ENCODE measurements at places on chromosomes 1 and 21.

DNA sequence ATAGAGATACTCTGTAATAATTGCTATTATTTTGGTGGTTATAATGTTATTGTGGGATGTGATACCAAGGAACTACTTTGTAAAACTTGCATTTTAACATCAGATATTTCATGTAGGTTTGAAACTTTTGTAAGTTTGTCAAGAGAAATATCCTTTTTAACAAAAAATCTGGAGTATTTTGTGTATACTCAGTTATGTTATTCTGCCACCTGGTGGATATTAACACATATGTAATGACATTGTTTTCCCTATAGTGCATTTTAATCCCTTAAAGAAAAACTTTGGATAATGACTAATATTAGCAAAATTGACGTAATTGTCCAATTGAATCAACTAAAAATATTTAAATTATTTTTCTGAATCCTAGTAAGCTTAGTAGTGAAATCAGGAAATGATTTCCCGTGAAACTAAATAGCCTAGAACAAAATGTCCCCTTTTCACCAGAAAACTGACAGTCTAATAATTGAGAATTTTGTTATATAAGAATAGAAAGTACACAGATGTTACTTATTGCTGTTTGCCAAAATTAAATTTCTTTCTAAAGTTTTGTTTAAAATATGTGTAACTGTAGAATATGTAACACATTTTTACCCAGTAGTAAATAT lies 39.6 kb downstream of the KCTD3 start:
- DNase-seq: no peak

- DNase-seq: no peak
Measured at GRCh38 chr21:31714741-31715365, 17.1 kb downstream of the SCAF4 start.

DNA sequence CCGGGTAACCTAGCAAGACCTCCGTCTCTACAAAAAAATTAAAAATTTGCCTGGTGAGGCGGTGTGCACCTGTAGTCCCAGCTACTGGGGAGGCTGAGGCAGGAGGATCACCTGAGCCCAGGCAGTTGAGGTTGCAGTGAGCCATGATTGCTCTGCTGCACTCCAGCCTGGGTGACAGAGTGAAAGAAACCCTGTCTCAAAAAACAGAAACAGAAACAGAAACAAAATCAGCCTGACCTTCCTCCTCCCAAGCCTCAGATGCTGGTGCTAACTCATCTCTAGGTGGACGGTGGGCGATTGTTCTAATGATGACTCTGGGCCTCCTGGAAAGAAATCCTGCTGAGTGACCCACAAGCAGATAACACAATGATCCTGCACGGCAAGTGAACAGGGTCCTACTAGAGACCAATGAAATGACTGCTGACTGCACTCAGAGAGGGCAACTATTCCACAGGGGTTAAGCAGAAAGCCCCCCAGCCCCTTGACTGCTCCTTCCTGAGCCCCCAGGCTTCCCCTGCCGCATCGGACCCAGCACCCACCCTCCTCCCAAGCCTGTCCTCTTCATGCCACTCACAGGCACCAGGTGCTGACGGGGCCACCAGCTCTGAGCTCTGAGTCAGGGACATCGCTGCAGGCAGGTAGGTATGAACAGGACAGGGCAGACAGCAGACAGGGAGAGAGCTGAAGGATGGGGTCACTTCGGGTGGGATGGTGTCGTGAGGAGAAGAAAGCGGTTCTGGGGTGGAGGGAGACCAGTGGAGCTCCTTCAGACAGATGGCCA lies 27.8 kb upstream of the LRRC38 start:
- no peak for DNase-seq

DNA sequence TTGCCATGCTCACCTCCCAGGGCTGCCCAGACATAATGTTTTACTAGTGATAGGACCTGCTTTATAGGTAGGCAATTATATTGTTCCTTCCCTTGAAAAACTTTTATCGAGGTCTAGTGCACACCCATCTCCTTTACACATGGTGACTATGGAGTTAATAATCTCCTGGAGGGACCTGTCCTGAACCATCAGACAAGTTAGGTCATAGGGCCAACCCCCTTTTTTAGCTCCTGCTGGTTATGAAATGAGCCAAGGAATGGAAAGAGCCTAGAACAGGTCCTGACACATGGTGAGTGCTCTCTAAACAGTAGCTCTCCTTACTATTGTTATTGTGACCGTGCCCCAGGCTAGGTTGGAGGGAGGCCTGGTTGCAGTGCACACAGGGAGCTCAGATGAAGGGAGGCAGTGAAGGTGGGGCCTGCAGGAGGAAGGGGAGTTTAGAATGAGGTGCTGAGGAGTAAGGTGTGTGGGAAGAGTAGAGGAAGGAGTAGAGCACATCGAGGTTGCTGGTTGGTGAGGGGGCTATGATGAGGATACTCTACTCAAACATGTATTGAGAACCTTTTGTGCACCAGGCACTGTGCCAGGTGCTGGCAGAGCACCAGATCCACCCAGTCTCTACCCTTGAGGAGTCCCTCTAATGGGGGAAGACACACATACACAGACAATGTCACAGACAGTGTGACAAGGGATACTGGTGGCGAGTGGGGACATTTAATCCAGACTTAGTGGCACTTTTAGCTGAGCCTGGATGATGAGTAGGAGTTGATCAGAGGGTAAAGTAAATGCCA lies 14.1 kb upstream of the LMNA start:
- DNase-seq: no peak

DNA sequence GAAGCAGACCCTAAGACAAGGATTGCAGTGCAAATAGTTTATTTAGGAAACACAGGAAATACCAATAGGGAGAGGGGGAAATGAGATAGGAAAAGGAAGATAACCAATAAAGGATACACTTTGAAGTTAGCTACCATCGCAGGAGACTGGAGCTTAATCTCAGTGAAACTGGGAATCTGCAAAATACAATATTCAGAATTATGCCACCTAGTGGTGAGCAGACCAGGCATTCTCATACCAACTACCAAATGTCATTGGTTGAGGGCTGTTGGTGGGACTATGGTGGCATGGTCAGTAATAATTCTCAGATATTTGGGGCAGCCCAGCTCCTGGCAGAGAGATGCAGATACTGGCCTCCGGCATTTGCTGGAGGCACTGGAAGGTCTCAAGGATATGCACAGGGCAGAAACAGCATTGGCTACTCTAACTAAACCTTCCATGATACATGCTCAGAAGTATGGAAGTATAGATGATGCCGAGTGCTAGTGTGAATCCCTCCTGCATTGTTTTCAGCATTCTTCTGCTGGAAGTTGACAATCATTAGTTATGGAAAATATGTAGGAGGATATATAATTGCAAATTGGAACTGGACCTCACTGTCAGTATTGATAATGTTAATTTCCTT lies 11.8 kb upstream of the ZFP69B start:
- no peak for DNase-seq

DNA sequence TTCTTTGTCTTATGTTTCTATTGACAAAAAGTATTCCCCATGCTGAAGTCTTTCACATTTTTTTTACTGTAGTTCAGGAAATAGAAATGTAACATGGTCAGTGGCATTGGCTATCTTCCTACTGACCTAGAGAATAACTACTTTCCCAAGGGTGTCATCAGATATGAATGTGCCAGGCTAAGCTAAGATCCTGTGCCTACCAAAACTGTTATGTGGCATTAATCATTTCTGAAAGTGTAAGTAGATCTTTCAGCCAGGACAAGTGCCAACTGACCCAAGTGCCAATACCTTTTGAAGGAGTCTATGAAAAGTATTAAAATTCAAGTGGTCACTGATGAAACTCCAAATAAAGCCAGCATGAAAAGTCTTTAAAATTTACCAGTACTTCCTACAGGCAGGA lies 165.3 kb downstream of the TNFSF18 start:
- DNase-seq: no peak

- DNase-seq: no peak
Measured at GRCh38 chr1:86573763-86574484, 27.0 kb downstream of the CLCA4 start.

GRCh38 chr1:66533804-66534740 lies at the start of gene SGIP1:
SGIP1 (plus strand) TSS chr1:66534153; CDS start chr1:66534359, 206 bp downstream.
- peak; percentile 64 for DNase-seq

DNA sequence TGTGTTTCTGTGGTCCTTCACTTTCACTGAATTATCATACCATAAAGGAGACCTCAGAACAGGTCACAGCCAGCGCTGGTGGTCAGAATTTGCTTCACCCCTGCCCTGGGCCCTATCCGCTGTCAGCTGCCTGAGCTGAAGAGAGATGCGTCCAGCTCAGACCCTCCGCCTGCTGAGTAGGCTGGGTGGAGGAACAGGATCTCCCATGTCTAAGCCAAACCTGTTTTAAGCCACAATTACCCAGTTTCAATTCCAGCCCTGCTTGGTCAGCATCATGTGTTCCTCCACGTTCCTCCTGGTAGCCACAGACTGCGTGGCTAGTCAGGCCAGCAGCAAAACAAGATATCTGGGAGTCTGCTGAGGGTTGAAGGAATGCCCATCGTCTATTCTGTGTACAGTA lies 13.5 kb upstream of the BGLAP start:
- DNase-seq: no peak

DNA sequence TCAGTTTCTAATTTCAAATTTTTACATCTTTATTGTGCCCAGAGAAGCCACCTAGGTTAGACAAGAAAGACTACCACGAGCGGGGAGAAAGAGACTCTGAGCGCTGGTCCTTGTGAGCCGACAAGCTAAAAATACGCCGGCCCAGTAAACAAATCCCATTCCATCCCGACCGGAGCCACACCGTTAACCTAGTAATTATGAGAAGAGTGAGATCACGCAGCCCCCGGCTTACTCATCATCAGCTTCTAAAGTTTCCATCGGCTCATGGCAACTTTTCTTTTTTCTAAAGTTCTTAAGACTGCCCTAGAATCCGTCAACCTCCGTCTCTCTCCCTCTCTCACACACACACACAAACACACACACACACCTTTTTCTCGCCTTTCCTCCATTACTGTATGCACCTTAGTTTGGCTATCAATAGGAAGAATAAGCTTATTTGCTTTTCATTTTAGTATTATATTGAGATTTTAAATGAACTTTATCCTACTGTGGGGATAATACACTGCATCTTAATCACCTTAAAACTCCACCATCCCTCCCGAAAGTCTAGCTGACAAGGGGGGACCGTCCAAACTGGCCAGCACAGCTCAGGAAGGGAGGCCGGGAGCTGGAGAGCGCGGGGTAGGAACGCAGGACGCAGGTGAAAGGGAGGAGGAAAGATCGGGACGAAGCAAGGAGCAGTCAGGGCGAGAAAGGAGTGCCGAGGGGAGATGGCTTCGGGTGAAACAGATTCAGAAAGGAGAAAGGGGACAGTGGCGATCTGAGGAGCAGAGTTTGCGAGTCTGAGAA lies 728 bp downstream of the OTUD7B start:
- peak; percentile 57 for DNase-seq

GRCh38 chr1:151920149-151920548 lies 10.8 kb upstream of the THEM4 start:
- no peak for DNase-seq

DNA sequence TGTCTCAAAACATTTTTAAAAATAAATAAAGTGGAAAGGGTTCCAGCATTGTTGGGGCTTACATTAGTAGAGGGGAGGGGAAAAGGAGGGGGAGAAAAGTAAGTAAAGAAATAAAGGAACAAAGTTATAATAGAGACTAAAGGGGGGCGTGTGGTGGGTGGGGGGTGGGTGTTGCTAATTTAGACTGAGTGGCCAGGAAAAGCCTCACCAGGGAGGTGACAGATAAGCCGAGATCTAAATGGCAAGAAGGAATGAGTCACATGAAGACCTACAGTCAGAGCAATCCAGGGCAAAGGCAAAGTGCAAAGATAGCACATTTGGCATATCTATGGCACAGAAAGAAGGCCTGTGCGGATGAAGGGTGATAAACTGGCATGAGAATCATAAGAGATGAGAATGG lies 7.5 kb downstream of the MPL start:
- DNase-seq: no peak

DNA sequence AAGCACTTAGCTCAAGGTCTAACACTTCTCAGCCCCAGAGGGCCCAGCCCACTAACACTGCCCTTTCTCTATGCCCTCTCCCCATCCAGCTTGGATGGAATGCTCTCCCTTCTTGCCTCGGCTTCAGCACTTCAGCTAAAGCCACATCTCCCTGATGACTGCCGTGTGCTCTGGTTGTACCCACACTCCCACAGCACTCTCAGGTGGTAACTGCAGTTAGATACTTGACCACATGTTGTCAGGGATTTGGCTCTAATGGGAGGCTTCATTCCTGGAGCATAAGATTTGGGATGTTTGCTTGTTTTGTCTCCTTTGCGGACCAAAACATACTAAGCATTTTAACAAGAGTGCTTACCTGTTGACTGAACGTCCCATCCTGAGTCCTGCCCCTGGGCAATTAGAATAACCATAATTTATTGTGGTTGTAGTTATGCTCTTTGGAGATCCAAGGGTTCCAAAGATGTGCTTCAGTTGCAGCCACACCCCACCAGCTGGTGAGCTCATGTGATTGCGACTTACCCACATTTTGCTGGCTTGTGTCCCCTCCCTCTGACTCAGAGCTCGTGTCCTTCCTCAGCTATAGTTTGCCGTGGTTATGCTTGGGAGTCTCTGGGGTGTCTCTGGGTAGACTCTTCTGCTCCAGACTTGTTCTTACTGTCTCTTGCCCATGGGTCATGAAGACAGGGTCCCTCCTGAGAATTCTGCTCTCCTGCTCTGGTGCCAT lies 7.7 kb upstream of the SLC26A9 start:
- no peak for DNase-seq

DNA sequence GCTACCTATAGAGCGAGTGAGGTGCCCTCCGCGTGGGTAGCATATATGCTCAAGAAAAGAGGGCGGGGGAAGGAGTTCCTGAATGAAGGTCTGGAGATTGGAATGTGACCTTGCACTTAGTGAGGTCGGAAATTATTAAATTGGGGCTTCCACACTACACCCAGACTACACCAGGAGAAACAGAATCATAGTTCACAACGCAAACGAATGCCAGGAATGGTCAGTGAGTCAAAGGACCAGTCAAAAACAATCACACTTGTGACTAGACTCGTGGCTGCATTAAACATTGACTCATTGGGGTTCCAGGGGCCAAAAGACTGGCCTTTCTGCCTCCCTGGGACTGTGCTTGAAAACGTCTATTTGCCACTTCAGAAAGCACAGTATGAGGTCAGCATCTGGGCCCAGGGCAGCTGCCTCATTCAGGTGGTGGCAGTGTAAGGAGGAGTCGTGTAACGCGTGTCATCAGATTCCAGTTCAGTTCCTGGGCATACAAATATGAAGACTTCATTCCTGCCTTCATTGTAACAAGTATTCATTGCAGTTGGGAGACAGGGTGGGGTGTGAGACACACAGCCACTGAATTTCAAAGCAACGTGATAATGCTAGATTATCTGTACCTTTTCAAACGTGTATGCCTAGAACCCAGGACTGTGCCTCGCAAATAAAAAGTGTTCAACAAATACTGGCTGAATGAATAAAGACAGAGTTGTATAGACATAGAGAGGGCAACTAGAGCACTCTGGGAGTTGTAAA lies at the start of gene YOD1:
Gene YOD1, minus strand, starts transcription at position 18 of the 753 bp plus-strand sequence. CDS start 178 bp downstream, outside the sequence.
- DNase-seq: no peak

DNA sequence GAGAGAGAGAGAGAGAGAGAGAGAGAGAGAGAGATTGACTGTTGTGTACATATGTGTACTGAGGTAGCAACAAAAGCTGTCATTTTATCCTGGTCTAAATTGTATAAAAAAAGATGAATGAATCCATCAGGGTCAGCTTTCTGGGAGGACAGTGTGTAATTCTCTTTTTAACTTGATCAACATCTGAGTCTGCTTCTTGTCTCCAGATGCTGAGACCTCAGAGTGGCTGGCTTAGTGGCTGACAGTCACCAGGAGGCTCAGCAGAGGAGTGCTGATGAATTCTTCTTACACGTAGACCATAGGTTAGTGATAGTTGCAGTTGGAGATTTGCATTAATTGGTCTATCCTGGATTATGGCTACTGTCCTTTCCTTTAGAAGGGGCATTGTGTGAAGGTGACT lies 28.5 kb upstream of the PLXNA2 start:
- DNase-seq: no peak

GRCh38 chr21:35811191-35811806 lies 249.0 kb downstream of the SETD4 start:
- DNase-seq: no peak

Data from uterus (tissue), 4 donors.